Left colon (tissue), 2 donors: ENCODE measurements at places on chromosomes 6 and 20.

DNA sequence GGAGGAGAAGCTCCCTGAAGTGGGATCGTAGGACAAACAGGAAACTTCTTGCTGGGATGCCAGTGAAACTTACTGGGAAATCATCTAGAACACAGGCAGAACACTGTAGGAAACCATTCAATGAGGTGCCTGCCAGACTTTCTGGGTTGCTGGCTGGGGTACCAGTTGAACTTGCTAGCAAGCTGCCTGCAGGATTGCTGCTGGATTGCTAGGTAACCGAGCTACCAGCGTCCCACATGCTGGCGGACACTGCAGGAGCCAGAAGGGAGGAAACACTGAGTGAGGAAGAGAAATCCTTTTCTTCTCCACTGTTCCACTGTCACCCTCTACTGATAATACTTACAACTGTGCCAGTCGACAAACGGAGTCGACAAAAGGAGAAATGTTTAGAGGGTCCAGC is 91.3 kb upstream of the SLC35B3 start:
- DNase-seq, result no peak

DNA sequence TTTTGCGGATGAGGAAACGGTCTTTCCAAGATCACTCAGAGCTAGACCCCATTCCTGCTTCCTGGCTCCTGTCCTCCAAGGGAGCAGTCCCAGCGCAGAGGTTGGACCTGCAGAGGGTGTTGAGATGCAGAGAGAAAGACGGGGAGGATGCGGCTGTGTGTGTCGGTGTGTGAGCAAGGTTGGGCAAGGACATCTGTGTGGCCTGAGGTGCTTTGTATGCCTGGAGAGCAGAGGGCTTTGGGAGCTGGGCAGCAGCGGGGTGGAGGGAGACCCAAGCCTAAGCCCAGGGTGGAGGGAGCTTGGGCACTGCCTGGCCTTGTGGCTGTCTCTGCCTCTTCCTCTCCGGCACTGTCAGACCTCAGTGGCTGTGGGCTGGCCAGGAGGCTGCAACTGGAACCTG is 147.4 kb upstream of the RNF24 start:
- DNase-seq, result no peak

GRCh38 chr6:99711302-99711701 is 104.7 kb downstream of the PRDM13 start:
- no peak for DNase-seq

DNA sequence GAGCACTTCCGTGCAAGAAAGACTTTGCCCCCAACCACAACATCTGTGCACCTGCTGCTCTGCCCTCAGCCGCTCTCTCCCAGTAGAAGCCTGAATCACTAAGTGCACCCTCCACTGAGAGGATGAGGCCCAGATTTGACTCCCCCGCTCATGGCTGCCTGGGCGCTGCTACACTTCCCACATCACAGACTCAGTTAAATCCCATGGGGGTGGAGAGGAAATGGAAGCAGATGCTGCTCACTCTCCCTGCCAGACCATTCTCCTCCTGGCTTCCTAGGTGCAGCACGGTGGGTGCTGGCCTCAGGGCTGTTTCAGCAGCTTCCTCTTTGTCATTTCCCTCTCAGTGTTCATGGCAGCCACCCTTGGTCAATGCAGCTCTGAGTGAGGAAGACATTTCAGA is 4.8 kb downstream of the CST5 start:
- no peak for DNase-seq

DNA sequence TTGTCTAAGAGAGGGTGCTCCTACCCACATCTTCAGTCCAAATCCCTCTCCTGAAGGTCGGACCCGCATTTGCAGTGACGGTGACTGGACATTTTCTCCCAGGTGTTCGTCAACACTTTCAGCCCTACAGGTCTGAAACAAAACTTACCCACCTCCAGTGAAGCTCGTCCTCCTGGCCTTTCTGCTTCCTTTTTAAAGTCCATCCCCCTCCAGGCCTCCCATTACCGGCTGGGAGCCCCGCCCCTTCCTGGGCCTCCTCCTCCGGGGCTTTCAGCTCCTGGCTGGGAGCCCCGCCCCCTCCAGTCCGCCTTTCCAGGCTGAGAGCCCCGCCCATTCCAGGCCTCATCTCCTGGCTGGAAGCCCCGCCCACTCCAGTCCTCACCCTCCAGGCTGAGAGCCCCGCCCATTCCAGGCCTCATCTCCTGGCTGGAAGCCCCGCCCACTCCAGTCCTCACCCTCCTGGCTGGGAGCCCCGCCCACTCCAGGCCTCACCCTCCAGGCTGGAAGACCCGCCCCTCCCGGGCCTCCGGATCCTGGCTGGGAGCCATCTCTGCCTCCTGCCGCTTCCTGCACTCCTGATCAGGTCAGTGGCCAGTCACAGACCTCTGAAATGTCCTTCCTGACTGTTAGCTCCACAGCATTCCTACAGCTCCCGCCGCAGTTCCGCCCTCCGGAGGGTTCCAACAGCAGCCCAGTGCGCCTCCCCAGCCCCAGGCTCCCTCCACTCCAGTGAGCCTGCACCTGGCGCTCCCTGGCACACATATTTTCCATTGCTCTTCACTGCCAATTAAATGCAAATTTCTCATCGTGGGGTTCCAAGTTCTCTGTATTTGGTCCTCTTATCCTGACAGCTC is 98.5 kb downstream of the LY86 start:
- peak; percentile 98 for DNase-seq

DNA sequence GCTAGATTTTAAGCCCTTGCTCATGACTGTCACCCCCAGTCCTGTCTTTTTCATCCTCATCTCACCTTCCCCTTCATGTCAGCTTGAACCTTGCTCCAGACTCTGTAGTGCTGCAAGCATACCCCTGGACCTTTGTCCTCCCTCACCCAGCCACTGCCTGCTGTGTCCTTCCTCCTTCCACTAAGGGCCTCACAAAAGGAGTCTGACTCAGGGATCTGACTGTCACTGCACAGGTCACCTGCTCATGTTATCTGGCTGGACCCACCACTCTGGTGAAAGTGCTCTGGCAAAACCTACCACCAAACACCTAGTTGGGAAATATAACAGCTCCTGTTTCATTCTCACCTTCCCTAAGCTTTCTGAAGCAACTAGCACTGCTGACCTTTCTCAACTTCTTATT is 151.4 kb downstream of the INSM1 start:
- DNase-seq, result peak; percentile 17

GRCh38 chr6:110284855-110285254 is 73.3 kb downstream of the METTL24 start:
- no peak for DNase-seq

- no peak for DNase-seq
Measured at GRCh38 chr6:90456001-90456400, 130.9 kb downstream of the MAP3K7 start.

DNA sequence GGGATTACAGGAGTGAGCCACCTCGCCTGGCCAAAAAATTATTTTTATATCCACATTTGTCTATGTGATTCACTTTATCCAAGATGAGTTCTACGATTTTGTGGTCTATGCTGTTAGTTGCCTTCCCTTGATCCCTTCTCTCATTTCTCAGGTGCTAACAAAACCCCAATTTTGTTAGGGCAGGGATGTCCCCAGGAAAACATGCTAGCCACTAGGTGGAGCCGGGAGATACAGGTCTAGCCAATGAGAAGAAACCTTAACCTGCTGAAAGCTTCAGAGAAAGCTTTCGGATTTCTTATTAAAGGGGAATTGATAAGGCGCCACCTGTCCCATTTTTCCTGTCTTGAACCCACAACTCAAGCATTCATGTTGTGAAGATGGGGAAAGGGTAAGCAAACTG is 167.4 kb upstream of the OLIG3 start:
- DNase-seq, result peak; percentile 44

DNA sequence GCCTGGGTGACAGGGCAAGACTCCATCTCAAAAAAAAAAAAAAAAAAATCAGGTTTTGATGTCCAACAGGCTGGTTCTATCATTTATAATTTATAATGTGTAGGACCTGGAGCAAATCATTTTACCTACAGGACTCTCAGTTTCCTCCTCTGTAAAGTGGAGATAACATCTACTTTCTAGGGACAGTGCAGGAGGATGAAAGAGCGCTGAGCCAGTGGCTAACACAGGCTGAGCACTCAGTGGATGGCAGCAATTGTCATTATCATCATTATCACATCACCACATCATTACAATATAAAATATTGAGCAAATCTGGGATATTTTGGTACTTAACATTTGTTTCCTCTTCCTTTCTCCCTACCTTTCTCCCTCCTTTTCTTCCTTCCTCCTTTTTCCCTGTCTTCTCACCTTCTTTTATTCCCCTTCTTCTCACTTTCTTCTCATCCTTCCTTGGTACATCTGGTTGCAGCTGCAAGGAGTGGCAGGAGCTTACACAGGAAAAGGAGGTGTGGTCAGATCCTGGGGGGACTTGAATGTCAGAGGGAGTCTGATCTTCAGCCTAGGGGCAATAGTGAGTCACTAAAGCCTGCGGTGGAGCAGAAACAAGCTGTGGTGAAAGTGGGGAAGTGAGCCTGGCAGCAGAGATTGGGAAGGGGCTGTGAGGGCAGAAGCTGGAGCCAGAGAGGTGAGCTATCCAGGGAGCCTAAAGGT is 24.6 kb upstream of the CTNNBL1 start:
- DNase-seq, result no peak

DNA sequence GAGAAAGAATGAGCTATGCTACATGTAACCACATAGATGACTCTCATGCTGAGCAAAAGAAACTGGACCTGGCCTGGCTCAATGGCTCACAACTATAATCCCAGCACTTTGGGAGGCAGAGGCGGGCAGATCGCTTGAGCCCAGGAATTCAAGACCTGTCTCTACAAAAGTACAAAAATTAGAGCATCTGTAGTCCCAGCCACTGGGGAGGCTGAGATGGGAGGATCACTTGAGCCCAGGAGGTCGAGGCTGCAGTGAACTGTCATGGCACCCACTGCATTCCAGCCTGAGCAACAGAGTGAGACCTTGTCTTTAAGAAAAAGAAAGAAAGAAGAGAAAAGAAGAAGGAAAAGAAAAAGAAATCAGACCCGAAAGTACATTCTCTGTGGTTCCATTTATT is 41.7 kb downstream of the NCR2 start:
- no peak for DNase-seq

- DNase-seq, result no peak
Measured at GRCh38 chr20:46322641-46323040, 14.3 kb upstream of the CDH22 start.

DNA sequence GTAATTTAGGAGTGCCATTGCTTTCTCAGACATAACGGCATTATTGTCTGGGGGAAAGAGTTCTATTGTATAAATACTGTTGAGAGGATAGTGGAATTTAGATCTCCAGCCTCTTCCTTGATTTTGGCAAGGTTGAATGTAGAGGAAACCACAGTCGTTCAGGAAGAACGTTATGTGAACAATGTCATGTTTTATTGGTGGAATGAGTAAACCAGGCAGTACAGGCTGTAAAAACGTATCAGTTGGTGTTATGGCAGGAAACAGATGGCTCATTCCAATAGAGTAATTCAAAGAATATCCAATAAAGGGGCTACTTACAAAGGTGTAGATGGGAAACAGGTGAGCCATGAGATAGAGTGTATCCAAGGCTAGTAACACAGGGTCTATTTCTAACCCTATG is 123.6 kb upstream of the SLC35B3 start:
- no peak for DNase-seq

DNA sequence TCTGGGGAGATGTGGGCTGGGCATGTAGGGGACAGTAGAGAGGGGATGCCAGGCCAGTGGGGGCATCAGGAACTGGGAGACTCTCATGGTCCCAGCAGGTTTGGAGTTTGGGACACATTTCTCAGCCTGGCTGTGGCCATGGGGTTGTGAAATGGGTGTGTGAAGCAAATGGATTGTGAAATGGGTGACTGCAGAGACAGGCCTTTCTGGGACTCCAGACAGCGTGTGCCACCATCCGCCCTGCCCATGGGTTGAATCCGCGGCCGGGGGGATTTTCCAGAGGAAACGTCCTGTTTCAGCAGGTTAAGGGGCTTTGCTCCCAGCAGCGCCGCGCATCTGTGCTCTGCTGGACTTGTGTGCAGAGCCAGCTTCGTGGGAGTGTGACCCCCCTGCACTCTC is 3.7 kb upstream of the PMEPA1 start:
- DNase-seq, result no peak

DNA sequence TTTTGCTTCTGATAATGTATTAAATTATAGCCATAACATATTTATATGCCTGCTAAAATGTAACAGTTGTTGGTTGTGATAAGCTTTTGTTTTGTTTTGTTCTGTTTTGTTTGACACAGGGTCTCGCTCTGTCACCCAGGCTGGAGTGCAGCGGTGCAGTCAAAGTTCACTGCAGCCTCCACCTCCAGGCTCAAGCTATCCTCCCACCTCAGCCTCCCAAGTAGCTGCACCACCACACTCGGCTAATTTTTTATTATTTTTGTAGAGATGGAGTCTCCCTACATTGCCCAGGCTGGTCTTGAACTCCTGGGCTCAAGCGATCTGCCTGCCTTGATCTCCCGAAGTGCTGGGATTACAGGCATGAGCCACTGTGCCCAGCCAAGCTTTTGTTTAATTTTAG is 157.8 kb downstream of the ARID1B start:
- DNase-seq, result no peak

DNA sequence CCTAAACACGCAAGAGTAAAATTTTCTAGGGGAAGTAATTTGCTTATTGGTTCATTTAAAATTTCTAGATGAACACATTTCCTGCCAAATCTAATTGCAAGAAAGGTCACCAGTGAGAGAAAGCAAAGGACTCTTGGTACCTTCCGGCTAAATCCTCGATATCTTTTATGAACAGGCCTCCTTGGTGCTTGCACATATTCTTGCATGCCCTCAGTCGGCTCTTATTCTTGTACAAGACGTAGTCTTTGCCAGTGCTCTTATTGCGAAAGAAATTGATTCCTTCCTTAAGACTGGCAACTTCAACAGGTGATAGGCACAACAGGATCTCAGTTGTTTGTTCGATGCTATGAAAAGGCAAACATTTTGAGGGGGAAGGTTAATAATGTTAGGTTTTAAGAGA is 141.7 kb upstream of the CARMIL1 start:
- no peak for DNase-seq

DNA sequence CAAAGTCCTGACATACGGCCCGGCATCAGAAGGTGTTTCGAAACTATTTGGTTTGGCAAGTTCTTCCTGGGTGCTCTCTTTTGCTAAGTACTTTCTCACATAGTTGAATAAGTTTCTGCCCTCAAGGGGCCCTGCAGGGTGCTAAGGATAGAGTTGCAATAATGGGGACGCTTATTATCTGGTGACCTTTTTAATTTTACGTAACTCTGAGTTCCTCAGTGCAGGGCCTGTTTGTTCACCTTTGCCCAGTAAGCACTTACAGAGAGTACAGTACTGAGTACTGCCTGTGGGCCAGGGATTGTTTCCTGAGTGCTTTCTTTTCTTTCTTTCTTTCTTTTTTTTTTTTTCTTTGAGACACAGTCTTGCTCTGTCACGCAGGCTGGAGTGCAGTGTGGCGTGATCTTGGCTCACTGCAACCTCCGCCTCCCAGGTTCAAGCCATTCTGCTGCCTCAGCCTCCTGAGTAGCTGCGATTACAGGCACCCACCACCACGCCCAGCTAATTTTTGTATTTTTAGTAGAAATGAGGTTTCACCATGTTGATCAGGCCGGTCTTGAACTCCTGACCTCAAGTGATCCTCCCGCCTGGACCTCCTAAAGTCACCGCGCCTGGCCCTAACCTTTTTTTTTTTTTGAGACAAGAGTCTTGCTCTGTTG is 4.5 kb upstream of the PXMP4 start:
- DNase-seq, result no peak
